Tibial nerve (tissue), 4 donors: ENCODE measurements at places on chromosomes 3 and 15. TPM values are rescaled to one million over a fixed set of nuclear protein-coding genes. Genes with fewer than 3 reads are reported as not detected.

The GOLGA8M gene
- total RNA-seq, result 5.0 TPM

The CLDN18 gene
- total RNA-seq, result not detected

The EFHB gene
- 1.5 TPM for total RNA-seq

The SUCNR1 gene
- not detected for total RNA-seq

The KNG1 gene
- not detected for total RNA-seq
